NCI-H1694 (cell line): ENCODE measurements at places on chromosomes 3 and 15.
A peak's percentile ranks its signal among the peaks of the same experiment; 100 is the strongest.

GRCh38 chr3:62237286-62237948, 135.9 kb downstream of the FEZF2 start:
- DNase-seq: no peak

DNA sequence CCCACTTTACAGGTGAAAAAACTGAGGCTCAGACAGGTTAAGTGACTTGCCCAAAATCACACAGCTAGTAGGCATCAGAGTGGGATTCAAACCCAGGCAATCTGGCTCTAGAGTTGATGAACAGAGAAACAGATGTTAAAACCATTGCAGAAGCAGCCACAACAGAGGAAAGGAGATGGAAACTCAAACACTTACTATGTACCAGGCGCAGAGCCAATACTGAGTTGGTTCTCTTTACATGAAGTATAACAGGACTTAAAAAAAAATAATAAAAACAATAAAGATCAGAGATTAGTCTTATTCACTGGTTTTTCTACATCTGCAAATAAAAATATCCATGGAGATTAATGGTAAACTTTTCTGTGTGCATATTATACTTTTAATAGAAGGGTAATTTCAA, 84.9 kb upstream of the SPATA12 start:
- DNase-seq: peak; percentile 33

GRCh38 chr3:99751649-99752048, 66.0 kb upstream of the CMSS1 start:
- no peak for DNase-seq

DNA sequence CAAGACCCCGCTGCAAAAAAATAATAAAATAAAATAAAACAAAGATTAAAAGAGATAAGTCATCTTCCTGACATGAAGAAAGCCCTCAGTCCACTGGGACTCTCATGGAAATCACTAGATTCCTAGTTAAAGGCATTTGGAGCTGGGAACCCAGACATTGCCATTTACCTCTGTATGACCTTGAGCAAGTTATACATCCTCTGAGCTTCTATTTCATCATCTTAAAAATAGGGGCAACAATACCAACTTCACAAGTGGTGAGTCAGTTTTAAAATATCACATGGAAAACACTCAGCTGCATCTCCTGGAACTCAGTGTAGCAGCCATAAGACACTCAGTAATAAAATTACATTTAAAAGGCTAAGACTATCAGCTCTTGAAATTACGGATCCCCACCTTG, 334.8 kb downstream of the ERC2 start:
- DNase-seq: no peak

DNA sequence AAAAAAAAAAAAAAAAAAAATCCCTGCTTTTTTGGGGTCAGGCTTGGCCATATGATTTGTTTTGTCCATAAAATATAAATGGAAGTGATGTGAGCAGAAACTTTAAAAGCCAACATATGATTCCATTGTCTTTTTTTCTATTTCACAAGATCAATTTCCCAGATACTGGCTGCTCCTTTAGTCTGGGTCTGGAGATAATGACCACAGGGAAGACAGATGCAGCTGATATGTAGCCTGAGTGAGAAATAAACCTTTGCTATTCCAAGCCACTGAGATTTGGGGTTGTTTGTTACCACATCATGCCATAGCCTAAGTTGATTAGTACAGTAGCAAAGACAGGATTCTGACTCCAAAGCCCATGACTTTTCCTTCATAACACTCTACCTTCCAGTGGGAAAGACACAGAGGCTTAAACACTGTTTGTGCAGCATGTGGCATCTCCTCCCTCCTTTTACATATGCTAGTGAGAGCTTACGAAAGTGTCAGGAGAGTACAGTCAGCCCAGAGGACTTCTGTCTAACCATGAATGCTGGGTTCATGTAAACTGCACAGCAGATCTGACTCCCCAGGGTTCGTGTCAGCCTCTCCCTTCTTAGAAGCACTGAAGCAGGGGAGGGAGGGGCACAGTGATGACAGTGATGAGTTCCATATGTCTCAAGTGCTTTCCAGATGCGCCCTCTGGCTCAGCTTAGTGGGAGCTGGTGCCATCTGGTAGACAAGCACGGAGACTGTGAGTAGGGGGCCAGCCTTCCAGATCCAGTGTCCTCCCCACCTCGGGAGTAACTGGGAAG, 36.7 kb upstream of the SLC7A14 start:
- DNase-seq: peak; percentile 92
